MCF 10A (cell line): ENCODE measurements at places on chromosomes 1 and 21.
A peak's percentile ranks its signal among the peaks of the same experiment; 100 is the strongest.

DNA sequence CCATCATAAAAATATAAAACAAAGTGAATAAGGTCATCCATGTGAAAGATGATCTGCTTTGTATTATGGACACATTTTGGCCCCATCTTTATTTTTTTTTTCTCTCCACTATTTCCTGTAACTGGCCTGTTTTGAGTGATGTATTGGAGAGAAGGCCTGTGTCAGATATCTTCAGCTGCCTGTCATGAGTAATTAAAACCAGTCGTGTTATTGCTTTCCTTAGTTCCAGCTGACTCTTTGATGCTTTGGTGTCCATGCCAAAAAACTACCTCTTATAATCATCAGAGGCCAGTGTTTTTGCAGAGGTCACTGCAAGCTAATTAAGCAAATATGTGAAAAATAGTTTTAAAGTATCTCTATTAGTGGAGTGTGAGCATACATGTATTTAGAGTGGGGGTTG lies 29.7 kb downstream of the NTMT2 start:
- DNase-seq = no peak

DNA sequence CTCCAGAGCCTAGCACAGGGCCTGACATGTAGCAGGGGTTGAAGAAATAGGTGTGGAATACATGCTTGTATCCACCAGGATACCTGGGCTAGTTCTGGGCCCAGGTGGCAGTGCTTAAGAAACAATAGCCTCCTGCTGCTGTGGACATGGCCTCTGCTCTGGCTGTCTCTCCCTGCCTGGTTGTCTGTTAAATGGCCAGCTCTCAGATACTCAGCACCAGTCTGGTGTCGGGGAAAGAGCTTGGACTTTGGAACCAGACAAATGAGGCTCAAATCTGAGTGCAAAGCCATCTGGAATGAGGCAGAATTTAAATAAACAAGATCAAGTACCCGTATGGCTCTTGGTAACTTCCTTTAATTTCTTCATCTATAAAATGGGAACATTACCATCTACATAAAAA lies 31.5 kb downstream of the SESN2 start:
- DNase-seq = no peak

- DNase-seq = no peak
Measured at GRCh38 chr1:6464915-6465314, 1.1 kb downstream of the TNFRSF25 start.

- DNase-seq = no peak
Measured at GRCh38 chr1:12251442-12251841, 21.6 kb downstream of the VPS13D start.

- DNase-seq = no peak
Measured at GRCh38 chr21:33561373-33561772, 18.5 kb downstream of the SON start.

DNA sequence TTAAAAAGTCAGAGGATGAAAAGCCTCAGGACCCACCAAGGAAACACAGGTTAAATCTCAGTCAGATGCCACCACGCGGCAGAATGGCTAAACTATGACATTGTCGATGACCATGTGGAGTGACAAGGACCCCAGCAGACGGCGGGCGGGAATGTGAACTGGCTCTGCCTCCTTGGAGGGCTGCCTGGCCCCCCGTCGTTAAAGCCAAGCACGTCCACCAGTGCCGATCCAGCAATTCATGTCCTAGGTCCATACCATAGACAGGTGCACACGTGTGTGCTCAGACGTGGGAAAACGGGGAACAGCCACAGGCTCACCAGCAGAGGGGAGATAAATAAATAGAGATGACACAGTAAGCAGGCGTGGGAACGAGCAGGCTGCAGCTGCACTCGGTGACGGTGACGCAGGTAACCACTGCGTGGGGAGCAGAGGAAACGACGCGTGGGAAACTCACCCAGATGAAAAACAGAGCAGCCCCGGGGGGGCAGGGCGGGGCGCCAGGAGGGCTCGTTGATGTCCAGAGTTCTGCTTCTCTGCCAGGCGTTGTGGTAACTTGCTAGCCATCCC lies 28.3 kb upstream of the PCBP3 start:
- peak; percentile 26 for DNase-seq
